ENCODE measurements at places on chromosomes 3 and 15. TPM values are rescaled to one million over a fixed set of nuclear protein-coding genes. Genes with fewer than 3 reads are reported as not detected.
A peak's percentile ranks its signal among the peaks of the same experiment; 100 is the strongest.

DNA sequence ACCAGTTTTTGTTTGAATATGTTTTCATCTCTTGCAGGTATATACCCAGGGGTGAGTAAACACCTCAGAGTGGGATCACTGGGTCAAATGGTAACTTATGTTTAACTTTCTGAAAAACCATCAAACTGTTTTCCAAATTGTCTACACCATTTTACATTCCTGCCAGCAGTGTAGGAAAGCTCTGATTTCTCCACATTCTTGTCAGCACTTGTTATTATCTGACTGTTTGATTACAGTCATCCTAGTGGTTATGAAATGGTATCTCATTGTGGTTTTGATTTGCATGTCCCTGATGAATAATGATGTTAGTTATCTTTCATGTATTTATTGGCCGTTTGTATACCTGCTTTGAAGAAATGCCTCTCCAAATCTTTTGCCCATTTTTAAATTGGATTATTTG is 13.8 kb downstream of the FSD2 start:
- no peak for DNase-seq

DNA sequence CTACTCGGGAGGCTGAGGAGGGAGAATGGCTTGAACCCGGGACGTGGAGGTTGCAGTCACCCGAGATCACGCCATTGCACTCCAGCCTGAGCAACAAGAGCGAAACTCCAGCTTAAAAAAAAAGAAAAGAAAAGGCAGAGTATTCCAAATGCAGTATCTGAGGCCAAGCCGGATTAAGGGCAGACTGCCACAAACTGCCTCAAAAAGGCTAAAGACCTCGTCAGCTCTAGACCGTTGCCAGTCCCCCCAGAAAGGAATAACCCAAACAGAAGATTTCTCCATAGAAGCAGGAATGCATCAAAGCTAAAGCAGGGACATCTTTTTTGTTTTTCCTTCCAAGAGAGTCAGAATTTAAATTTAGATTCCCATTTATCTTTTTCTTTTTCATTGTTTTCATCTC is 72.9 kb downstream of the TM4SF4 start:
- DNase-seq: no peak

DNA sequence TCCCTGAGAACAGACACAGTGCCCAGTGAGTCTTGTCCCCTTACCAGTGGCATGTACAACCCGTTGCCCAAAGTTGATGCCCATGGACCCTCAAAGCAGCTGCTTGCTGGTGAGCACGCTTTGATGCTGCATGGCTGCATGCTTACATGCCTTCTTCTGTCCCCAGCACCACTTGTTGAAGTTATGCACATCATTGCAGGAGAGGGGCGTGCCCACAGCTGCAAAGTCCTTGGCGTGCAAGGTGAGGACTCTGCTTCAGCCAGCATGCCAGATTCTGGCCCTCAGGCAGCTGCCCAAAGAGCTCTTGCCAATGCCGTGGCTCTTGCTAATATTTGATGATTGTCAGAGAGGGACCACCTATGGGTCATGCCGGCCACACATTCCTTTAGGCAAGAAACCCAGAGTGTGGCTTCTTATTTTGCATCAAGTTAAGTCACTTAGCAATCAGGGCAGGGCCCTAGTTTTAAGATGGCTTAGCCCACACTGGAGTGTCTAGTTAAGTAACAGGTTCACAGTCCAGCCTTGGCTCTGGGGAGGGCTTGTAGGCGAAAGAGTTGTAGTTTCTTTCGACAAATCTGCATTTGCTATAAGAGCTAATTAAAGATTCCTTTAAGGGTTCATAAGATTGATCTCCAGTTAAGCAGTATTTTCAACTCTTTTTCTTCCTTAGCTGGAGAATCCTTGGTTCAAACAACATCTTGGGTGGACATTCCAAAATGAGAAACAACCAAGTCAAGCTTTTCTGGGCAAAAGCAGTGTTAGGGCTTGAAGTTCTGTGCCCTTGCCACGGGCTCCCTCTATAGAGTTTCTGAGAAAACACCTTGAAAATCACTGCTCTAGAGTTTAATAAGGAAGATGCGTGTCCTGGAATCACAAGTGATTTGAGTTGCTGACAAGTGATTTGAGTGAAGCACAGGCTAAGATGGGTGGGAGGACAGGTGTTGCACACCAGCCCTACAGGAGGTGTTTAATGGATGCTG is 128.6 kb downstream of the SLCO3A1 start:
- peak; percentile 33 for DNase-seq

DNA sequence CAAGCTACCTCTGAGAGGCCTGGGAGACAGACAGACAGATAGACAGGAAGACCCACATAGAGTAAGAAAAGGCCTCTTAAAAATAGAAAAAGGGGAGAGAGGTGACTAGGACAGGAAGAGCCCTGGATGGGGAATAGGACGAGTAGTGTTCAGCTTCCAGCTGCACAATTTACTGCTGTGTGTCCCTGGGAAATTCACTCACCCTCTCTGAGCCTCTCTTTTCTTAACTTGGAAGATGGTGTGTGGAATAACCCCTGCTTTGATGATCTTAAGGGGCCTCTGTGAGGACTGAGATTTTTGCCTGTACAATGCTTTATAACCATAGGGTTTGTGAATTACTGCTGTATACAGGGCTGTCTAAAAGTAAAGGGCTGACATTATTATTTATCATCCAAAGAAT is 37.5 kb downstream of the FEM1B start:
- DNase-seq: no peak

- DNase-seq: no peak
These were observed 30.7 kb downstream of the PLA1A start for GRCh38 chr3:119628390-119628789.

DNA sequence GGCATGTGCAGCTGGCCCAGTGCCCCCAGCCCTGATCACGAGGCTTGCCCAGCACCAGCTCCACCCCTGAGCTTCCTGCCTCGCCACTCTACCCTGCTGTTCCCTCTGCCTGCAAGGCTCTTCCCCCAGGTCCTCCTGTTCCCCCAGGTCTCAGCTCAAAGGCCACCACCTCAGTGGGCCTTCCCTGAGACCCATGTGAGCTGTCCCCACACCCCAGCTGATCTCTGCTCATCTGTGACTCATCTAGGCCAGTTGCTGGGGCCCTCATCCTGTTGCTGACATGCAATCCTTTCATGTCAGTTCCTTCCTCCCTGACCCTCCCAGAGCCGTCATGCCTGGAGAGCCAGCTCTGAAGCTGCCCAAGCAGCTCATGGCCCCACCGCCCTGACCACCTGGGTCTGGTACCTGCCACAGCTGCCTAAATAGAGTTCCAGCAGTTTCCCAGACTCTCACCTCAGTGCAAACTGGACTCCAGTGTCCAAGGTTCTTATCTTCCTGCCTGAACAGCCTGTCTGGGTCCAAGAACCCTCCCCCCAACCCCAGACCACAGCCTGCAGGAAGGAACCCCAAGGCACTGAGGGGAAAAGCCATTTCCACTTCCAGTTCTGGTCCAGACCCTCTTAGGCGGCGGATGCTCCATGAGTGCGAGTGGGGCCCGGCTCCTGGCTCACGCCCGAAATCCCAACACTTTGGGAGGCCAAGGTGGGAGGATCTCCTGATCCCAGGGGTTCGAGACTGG is 116.6 kb upstream of the IQSEC1 start:
- peak; percentile 66 for DNase-seq

- no peak for DNase-seq
These were observed 18.5 kb downstream of the SNUPN start for GRCh38 chr15:75606711-75607699.

DNA sequence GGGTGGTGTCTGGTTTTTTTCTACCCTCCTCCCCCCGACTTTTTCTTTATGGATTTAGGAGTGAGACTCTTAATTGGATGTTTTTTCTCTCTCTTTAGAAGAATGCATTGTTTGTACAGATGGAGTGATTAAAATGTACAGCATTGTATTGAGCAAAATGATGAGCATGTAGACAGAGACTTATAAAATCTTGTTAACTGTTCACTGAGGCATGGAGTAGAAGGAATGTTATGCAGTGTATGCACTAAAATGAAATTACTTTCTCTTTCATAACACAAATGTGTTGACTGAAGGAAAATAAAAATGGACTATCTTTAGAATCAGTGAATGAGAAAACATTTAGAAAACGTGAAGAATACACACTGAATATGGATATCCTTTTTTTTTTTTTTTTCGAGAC is 39.8 kb downstream of the ZFAND6 start:
- DNase-seq: no peak

DNA sequence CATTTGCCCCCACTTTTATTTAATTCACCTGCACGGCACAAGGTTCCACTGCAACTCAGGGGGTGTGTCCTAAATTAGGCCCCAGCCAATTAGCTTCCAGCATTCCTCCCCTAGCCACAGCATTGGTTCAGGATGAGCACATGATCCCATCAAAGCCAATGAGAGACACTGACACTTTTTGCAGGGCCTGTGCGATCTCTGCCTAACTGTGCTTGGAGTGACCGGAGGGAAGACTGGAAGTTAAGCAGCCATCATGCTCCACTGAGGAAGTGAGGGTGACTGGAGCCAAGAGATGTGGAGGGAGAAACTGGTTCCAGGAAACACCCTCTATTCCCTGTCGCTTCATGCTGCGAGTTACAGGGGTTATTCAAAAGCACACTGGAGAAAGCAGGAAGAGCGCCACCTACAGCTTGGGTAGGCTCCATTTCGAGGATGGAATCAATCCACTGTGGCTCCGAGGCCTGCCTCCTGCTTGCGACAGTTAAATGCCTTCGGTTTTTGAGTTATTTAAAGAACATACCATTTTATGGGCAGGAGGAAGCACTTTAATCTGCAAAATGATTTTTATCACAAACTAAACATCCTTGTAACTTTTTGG is 122.2 kb upstream of the WNT5A start:
- DNase-seq: no peak

DNA sequence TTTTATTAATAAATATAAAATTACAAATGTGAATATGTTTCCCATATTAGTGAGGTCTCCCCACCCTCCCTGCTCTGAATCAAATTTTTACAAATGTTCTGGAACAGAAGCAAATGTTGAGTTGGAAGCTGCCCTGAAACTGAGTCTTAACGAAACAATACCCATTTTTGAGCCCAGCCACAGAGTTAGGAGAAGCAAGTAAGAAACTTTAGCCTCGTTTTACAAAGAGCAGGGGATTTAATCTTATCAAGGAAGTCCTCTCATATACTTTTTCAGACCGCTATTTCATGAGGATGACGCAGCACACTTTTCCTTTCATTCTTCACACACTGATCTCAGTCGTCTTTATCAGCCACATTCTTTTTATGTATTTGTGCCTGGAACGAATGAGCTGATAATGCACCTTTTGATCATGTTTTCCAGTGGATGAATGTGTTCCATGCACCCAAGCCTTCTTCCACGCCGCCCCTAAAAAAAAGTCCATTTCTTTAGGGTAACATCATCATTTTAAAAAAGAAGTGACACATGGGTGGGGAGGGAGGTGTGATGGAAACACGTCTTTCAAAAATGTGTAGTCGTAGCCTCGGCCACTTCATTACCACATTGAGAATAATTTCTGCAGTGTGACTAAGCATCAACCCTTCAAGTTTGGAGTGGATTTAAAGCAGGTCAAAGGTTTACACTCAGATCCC is 48.1 kb downstream of the SETMAR start:
- DNase-seq: peak; percentile 1

Gene MYRIP
- 0.14 TPM for total RNA-seq

Gene RTP1
- total RNA-seq: not detected

Gene ZPLD1
- total RNA-seq: not detected
